Erythroblast (primary cell): ENCODE measurements at places on chromosomes 2 and 18.

DNA sequence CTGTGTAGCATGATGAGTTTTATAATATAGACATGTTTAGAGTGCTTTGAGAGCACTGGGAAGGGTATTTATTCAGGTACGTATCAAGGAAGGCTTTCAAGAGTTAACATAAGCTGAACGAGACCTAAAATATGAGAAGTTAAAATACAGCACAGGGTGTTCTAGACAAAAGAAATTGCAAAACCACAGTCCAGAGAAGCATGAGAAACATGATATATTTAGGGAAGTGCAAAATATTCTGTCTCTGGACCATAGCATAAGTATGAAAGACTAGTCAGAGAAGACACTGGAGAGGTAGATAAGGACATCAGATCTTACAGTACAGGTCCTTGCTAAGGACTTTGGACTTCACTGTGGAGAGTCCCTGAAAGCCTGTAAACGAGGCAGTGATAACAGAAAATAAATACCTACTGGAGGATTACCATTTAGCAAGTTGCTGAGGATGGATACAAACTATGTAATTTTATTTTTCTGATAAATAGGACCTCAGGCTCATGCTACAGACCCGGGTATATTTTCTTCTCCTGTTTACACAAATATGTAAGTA, 43.7 kb downstream of the FSIP2 start:
- no peak for DNase-seq

GRCh38 chr2:19955544-19956422, 34.1 kb downstream of the WDR35 start:
- DNase-seq: peak; percentile 77

- no peak for DNase-seq
These were observed 303.3 kb downstream of the GBX2 start for GRCh38 chr2:235864733-235865515.

DNA sequence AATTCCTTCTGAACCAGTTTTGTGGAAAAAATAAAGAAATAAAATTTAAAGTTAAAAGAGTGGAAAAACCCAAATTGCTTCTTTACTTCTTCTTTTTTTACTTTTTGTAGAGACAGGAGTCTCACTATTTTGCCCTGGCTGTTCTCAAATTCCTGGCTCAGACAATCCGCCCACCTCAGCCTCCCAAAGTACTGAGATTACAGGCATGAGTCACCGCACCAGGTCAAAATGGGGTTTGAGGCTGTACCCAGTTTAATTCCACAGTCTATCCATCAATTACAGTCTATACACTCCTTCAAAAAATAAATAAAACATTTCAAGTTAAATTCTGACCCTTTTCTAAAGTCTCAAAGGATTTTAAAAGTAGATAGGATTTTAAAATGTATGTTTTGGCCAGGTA, 120.3 kb downstream of the FAM161A start:
- DNase-seq: no peak

DNA sequence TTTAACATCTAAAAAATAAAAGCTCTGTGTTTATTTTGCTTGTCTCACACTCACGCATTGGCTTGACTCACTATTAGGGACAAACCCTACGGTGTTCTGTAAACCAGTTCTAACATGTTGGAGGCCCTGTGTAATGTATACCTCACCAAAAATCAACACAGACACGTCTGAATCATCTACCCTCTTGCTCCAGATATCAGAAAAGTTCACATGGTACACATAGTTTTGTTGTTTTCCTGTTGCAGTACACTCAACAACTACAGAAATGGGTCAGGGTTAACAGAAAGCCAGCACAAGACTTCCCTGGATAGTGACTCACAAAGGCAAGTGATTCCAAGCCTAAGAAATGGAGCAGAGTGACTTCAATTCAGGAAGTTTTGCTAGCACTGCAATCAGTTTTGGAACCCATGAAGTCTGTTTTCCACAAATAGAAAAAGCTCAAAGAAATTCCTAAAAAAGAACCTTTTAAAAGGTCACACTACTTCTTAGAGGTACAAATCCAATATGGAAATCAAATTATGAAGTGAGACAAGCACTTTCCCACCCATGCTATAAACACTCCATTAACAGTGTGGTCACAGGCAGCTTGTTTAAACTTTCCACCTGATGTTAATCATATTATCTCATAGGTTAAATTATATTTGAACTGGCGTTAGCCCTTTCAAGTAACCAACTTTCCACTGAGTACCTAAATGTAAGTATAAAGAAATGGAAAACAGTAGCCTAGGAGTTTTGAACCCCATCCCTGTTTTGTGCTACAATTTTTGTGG, 87.4 kb downstream of the GAREM1 start:
- DNase-seq: no peak

DNA sequence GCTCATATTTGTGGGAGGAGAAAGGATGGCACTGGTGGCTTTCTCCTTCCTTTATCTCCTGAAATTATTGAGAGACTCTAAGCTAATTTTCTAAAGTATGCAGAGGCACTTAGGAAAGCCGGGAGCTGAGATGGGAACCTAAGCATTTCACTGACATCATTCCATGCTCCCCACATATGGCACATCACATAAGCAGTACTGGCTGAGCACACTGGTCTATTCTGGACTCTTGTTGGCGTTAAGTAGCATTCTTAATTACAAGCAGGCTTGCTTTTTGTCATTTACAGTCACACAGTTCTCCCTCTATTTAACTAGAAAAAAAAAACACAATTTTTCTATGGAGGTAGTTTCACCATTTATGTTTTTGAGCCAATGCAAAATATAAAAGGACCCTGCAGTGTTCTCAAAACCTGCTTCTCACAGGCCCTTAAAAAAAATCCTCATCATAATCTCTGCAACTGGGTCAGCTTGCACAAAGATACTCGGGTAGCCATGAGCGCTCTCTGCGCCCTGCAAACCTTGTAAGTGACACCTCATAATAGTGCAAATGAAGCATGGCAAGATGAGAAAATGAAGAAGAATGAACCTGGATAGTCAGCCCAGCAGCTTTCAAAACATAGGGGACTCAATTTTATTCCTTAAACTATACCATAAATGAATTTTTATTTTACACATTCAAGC, 688.6 kb downstream of the NRXN1 start:
- DNase-seq: no peak

DNA sequence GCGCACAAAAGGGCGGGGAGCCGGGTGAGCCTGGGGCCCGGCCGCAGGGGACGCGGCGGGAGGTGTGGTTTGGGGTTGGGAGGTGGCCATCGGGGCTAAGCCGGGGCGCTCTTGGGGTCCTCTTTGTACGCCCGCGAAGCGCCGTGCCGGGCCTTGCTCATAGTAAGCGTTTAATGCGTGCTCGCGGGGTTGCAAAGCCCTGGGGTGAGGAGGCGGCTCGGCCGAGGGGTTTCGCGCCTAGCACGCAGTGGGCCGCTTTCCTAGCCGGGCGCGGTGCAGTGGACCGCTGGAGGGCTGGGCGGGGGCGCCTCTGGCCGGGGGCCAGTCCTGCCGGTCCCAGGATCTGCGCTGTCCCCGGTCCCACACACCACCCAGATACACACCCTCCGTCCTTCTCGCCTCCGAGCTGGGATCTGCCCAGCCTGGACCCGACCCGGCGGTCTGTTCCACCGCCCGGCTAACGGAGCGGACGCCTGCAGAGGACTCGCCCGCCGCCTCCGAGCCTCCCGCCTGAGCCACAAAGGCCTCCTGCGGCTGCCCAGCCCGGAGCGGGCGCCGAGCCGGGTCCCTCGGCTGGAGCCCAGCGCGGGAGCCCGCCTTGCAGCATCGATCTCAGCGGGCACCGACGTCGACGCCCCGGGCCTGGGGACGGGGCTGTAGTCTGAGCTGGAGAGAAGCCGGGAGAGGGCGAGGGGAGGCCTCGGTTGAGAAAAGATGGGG, 564 bp downstream of the DPYSL5 start:
- DNase-seq: no peak

GRCh38 chr2:9144617-9145016, 62.0 kb upstream of the ASAP2 start:
- DNase-seq: no peak

DNA sequence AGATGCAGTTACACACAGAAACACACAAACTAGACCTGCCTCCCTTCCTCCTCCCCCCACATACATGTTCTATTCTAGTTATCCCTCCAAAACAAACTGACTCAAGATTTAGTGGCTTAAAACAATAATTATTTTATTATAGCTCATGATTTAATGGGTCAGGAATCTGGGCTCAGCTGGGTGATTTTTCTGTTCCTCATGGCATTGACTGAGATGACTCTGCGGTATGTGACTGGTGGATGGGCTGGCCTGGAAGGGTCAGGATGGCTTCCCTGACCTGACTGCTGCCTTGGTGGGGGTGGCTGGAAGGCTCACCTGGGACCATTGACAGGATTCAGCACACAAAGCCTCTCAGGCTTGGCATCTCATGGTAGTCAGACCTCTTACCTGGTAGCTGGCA, 33.7 kb upstream of the NTSR2 start:
- no peak for DNase-seq
